Osteoblast (primary cell): ENCODE measurements at places on chromosomes 6 and 20. TPM values are rescaled to one million over a fixed set of nuclear protein-coding genes. Genes with fewer than 3 reads are reported as not detected.
A peak's percentile ranks its signal among the peaks of the same experiment; 100 is the strongest.

- no peak for DNase-seq
These were observed 282.7 kb downstream of the NRN1 start for GRCh38 chr6:5723841-5724691.

DNA sequence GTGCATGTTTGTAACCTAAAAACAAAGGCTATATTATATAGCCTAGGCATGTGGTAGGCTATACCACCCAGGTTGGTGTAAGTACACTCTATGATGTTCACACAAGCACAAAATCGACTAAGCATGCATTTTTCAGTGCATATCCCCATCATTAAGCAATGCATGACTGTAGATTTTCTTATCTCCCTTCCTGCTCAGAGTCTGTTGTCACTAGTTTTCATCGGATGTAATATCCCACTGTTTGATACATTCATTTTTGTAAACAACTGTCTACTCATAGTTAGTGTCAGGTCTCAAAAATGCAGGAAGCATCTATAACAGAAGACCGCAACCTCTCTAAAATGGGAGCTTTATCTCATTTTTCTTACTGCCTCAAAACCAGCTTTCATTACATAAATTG is 70.7 kb downstream of the GFRAL start:
- DNase-seq, result no peak

DNA sequence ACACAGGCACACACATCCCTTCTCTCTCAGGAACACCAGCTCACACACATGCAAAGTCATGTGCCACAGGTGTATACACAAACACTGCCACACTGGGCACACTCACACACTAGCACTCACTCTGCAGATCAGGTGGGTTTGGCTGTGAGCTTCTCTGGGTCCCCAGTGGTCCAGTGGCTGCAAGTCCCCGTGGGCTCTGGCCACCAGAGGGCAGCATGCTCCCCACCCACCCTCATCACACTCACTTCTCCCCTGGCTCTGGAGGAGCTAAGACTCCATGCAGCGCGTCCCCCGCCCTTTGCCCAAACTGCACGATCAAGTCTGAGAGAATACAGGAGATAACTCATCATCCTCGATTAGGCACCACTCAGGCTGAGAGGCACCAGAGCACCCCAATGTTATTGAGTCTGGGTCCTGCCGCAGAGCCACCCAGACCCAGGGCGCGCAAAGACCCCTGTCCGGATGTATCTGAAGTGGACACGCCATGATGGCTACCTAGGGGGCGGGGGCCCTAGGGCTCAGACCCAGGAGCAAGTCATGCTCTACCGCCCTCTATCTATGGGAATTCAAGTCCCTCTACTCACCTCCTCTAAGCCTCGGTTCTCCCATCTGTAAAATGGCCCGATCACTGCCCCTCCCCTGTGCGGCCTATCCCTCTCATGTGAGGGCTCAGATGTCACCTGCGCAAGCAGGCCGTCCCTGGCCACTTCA is 90.5 kb downstream of the GRM4 start:
- peak; percentile 93 for DNase-seq

DNA sequence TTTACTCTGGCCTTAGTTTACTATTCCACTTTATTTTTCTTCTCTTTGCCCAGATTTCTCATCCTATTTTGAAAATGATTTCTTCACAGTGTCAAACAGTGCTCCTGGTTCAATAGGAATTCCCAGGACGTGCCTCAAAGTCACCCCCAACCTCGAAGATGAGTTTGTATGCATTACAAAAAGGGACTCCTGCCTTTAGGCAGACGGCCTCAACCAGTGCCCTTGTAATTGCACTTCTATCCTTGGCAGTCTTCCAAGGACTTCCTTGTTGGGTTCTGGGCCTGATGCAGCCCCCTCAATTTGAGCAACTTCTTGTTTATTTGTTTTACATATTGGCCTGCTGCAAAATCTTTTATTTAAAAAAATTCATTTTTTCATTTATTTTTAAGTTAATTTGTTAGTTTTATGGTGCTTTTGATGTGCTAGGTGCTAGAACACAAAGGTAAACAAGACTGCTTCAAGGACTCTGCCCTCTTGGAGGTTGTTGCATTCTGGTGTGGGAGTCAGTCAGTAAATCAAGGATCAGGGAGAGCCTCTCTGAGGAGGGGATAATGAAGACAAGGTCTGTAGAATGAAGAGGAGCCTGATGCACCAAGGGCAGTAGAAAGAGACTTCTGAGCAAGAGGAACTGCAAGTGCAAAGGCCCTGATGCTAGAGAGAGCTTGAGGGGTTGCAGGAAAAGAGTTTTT is 181.5 kb upstream of the LAMP5 start:
- DNase-seq, result no peak

DNA sequence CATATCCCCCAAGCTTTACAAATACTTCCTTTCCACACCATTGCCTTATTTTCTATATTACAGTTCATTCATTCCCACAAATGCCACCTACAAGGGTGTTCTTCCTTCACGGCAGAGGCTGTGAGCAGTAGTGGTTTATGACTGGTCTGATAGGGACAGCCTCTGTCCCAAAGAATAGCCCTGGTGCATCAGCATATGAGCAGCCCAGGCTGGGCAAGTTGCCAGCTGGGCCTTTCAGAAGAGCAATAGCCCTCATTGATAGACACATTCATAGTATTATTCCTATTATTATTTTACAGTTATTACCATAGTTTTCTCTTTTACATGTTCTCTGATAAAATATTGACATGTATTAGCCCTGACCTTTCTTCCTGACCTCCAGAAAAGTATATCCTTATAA is 149.9 kb downstream of the MMS22L start:
- DNase-seq, result no peak

DNA sequence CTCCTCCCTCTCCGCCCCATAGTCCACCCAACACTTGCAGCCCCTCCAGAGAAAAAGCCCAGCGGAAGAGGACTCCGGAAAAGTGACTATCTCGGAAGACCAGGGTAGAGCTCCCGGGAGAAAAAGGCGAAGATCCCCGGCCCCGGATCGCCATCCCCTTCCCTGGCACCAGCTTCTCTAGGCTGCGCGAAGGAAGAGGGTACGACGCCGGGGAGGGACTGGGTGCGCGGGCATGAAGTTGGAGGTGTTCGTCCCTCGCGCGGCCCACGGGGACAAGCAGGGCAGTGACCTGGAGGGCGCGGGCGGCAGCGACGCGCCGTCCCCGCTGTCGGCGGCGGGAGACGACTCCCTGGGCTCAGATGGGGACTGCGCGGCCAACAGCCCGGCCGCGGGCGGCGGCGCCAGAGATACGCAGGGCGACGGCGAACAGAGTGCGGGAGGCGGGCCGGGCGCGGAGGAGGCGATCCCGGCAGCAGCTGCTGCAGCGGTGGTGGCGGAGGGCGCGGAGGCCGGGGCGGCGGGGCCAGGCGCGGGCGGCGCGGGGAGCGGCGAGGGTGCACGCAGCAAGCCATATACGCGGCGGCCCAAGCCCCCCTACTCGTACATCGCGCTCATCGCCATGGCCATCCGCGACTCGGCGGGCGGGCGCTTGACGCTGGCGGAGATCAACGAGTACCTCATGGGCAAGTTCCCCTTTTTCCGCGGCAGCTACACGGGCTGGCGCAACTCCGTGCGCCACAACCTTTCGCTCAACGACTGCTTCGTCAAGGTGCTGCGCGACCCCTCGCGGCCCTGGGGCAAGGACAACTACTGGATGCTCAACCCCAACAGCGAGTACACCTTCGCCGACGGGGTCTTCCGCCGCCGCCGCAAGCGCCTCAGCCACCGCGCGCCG is 822 bp downstream of the FOXQ1 start:
- peak; percentile 58 for DNase-seq

- DNase-seq, result no peak
These were observed 111.4 kb downstream of the CDH26 start for GRCh38 chr20:60069656-60070055.

DNA sequence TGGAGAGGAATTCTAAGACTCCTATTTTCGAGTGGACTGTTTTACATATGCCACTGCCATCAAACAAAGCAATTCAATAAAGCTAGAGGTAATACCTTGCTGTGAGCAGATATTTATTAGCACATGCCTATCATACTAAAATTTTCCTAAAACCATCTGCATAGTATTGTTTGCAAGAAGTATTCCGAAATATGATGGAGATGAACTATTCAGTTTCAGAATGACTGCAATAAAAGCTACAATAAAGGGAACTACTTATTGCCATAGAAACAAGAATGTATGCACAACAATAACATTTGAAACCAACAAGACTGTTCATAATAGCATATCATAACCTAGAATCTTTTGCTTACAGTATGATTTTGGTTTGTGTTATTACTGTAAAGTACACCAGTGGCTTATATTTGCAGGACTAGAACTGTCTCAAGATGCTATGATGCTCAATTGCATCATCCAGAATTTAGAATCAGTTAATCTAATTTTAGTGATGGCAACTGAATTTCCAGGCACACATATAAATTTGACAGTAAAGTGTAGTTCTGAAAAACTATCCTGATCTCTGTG is 144.3 kb downstream of the GRIK2 start:
- DNase-seq, result no peak

DNA sequence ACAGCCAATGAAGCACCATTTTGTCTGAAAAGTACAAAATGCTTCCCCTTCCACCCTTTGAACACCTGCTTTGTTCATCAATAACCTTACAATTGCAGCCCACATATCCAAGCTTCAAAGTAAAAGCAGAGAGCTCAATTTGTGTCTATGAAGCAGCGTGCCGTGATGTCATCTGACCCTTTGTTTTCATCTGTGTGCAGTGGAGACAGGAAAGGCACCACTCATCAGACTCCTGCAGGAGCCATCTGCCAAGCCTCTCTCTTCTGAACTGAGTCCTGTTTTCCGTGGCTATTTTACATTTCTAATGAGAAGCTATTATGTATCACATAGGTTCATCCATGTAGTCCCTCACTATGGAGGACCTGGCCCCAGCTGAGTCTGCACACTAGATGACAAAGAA is 7.5 kb upstream of the LY86 start:
- no peak for DNase-seq

DNA sequence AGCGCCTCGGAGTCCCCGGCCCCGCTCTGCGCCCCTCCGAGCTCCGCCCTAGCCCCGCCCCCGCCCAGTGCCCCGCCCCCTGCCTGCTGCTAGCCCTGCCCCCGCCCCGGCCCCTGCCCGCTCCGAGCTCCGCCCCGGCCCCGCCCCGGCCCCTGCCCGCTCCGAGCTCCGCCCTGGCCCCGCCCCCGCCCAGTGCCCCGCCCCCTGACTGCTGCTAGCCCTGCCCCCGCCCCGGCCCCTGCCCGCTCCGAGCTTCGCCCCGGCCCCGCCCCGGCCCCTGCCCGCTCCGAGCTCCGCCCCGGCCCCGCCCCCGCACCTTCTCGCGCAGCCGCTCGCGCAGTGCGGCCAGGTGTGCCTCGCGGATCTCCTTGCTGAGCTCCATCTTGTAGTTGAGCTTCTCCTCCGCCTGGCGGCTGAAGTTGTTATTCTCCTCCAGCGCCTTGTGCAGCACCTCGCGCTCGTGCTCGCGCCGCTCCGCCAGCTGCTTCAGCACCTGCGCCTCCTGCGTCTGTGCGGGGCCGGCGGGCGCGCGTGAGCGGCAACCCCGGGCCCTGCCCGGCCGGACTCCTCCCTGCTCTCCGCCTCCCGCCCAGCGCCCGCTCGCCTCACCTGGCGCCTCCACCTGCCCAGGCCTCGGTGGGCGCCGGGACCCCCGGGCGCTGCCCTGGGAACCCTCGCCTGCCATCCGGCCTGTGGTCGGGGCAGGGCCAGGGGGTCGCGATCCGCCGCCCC is 11.3 kb downstream of the STMN3 start:
- peak; percentile 99 for DNase-seq

GRCh38 chr6:17866876-17867444 is 120.5 kb downstream of the KIF13A start:
- no peak for DNase-seq

DNA sequence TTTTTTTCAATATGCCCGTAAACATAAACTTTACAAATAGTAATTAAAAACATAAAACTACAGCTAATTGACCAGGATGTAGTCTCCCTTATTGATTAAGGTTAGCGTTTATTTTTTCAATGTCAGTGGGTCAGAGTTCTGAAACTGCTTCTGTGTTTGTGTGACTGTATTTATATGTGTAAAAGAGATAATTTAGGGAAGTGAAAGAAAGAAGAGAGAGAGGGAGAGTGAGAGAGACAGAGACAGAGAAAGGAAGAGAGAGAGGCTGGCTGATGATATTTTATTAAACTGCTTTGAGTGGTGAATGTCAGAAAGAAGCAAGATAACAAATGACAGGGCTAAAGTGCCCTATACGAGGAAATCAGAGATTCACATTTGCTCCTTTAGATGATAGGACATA is 266.1 kb upstream of the PTCHD4 start:
- DNase-seq, result no peak

- no peak for DNase-seq
These were observed 70.4 kb downstream of the METTL24 start for GRCh38 chr6:110287462-110288341.

- DNase-seq, result no peak
These were observed 12.9 kb upstream of the GFOD1 start for GRCh38 chr6:13500264-13500663.

DNA sequence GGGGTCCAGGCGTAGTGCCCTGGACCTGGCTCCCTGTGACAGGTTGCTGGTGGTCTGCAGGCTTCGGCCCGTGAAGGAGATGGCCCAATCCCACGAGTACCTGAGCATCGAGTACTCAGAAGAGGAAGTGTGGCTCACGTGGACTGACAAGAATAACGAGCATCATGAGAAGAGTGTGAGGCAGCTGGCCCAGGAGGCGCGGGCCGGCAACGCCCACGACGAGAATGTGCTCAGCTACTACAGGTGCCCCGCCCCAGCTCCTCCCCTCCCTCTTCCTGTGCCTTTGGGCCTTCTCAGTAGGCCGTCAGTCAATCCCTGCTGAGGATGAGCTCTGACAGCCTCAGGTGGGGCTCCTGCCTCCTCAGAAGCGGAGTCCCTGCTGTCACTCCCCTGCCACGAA is 42.6 kb downstream of the UQCC2 start:
- DNase-seq, result no peak

GRCh38 chr20:46507760-46508407 is 5.5 kb downstream of the ZNF334 start:
- DNase-seq, result no peak

DNA sequence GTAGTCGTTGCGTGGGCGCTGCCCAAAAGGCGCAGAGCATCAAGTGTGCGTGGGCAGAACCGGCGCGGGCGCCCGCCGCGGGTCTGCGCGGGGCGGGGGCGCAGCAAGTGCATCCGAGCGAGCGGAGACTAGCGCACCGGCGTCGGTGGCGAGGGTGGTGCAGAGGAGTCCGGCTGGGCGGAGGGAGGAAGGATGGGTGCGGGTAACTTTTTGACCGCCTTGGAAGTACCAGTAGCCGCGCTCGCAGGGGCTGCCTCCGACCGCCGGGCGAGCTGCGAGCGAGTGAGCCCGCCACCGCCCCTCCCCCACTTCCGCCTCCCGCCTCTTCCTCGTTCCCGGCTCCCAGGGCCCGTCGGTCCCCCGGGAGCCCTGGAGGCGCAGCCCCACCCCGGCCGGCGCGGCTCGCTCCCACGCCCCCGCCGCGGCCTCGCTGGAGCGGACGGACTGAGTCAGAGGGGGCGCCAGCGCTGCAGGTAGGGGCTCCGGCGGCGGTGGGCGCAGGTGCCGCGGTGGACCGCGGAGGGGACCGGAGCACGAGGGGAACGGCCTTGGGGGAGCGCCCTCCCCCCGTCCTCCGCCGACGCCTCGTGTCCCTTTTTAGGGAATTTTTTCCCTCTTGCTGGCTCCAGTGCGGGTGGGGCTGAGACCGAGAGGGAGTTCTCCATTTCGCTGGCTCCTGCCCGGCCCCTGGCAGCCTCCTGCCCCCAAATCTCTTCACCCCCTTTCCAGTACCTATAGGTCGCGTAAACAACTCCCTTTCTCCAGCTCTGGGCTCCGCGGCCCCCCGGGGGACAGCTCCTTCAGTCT is 1.6 kb upstream of the DBNDD2 start:
- peak; percentile 96 for DNase-seq

GRCh38 chr6:137740967-137741761 is 125.9 kb upstream of the TNFAIP3 start:
- no peak for DNase-seq

PHACTR3 gene
- total RNA-seq, result not detected in 2 replicates

DLL1 gene
- 0.29 and 0.36 TPM in 2 replicates for total RNA-seq

OPRM1 gene
- not detected in 2 replicates for total RNA-seq

GMPR gene
- 6.5 and 7.4 TPM in 2 replicates for total RNA-seq

CAP2 gene
- total RNA-seq, result 10.0 and 12.3 TPM in 2 replicates
